ENCODE measurements at places on chromosomes 1 and 21.

DNA sequence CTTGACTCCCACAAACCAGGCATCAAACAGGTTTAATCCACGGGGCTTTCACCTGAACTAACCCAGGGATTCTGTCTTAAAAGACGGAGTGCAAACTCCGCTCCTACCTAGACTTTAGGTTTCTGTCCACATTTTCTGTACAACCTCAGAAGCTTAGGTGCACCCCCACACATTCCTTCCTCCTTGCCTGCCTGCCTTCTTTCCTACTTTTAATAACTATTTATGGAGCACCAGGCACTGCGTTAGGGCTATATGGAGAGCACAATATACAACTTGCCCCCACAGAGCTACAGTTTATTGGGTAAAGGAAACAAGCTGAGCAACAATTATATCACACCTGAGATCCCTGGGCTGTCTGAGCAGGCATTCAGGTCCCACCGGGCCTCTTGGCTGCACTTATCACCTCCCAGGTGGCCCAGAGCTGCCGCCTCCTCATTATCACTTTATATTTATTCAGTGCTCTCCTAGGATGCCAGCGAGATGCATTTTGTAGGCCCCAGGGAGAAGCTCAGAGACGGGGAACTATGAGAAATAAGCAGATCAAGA, 64.1 kb downstream of the DNTTIP2 start:
- no peak for DNase-seq

GRCh38 chr1:80424249-80424648, 1376.5 kb upstream of the ADGRL2 start:
- no peak for DNase-seq

- DNase-seq: no peak
Measured at GRCh38 chr1:55038974-55039341, 390 bp upstream of the PCSK9 start.

- DNase-seq: no peak
Measured at GRCh38 chr1:53115403-53116306, 26.8 kb downstream of the SLC1A7 start.

- peak; percentile 64 for DNase-seq
Measured at GRCh38 chr1:200971955-200972711, 51.4 kb downstream of the KIF21B start.

- peak; percentile 35 for DNase-seq
Measured at GRCh38 chr1:7810395-7810794, 26.3 kb downstream of the PER3 start.

DNA sequence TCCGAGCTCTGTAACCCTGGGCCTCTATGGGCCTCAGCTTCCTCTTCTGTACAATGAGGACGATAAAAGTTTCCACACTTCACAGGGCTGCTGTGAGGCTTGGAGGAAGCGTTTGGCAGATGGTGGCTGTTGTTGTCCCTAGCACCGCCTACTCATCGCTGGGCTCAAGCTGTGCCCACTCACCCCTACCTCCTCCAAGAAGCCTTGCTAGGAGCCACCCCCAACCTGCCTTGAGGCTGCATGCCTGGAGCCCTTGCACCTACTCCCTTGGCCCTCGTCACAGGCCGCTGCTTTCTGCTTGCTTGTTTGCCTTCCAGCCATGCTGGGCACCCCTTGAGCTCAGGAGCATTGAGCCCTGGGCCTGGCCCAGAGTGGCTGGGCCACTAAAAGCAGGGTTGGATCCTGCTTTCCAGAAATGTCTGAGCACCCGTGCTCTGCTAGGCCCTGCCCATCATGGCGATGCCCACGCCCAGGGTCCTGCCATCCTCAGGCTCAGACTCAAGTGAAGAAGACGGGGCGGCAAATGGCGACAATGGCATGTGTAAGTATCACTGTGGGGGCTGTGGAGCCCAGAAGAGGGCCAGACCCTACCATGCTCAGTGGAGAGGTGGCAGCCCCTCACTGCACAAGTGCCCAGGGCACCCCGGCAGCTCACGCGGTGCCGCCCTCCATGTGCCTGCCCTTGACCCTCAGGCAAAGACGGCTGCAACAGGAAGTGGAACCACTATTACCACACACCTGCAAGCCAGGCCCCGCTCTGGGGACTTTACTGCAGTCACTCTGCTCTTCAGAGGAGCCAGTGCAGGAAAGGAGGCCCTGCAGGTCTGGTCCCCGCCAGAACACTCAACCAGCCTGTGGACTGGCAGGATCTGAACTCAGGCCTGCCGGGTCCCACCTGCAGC, 9.5 kb downstream of the SH3BGRL3 start:
- peak; percentile 12 for DNase-seq

- no peak for DNase-seq
Measured at GRCh38 chr1:218537122-218537913, 192.2 kb downstream of the TGFB2 start.

- no peak for DNase-seq
Measured at GRCh38 chr1:224622831-224623230, 6.7 kb downstream of the CNIH3 start.

DNA sequence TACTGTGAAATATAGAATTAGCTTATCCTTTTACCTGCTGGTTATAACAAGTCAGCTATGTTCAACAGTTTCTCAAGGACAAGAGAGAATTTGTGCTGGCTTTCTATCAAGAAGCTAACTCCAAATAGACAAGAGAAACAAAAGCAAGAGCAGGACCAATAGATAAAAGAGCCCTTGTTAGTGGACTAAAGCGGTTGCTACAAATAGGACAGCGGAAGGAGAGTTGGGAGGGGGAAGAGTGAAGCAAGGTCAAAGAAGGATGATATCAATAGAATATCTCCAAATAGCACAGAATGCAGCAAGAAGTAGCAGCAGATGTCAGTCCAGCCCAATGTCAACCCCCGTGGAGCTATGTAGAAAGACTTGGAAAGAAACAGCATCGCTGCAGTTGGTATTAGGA, 53.0 kb upstream of the AKT3 start:
- DNase-seq: no peak

- no peak for DNase-seq
Measured at GRCh38 chr1:217333939-217334338, 297.0 kb downstream of the GPATCH2 start.

- no peak for DNase-seq
Measured at GRCh38 chr1:42743317-42744147, 3.5 kb upstream of the CLDN19 start.

- DNase-seq: peak; percentile 85
Measured at GRCh38 chr1:116817582-116818064, 63.4 kb downstream of the CD2 start.

DNA sequence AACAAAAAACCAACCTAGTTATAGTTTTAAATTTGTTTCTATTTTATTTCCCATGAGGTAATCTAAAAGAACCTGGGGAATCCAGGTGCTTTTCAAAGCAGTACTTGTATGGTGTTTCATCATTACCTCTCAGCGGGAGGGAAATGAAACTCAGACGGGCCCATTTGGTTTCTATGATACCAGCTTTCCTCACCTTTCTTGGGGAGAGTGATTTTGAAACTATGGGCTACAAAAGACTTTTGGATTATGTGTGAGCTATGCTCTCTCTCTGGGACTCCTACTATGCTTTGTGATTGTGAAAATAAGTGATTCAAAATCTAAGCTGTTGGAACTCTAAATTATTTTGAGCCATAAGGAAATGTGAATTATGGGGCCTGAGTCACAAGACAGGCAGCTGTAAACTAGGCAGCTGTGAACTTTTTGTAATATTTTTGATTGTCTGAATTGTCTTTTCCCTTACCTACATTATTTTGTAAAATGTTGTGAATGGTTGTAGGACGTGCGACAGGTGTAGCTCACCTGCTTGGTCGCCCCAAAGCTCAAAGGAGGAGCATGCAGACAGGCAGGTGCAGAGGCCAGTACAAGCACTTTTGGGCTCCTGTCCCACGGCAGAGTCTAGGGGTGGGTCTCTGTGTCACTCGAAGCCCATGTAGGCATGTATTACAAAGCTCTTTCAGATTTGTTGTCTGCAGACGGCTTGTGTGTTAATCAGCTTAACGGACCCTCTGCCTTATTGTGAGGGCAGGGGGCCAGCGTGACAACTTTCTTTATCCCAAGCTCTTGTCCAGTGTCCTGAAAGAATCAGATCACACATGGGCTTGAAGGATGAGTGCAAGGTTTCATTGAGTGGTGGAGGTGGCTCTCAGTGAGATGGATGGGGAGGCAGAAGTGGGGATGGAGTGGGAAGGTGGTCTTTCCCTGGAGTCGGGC, 64.8 kb upstream of the BACH1 start:
- peak; percentile 49 for DNase-seq

GRCh38 chr1:193754732-193755427, 568.5 kb upstream of the B3GALT2 start:
- no peak for DNase-seq

DNA sequence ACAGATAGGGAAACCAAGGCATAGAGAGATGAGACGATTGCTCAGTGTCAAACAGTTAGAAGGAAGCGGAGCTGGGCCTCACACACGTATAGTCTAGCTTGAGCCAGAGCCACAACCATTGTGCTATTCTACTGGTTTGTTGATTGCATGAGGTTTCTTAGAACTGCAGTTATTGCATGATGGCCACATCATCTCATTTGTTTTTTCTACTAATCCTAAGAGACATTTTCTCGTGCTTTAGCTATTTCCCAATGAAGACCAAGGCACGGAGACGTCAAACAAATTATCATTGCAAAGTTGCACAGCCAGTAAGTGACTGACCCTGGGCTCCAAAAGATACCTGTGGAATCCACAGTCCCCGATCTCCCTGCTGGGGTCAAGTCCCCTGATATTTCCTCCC, 25.1 kb upstream of the ZNF362 start:
- no peak for DNase-seq

DNA sequence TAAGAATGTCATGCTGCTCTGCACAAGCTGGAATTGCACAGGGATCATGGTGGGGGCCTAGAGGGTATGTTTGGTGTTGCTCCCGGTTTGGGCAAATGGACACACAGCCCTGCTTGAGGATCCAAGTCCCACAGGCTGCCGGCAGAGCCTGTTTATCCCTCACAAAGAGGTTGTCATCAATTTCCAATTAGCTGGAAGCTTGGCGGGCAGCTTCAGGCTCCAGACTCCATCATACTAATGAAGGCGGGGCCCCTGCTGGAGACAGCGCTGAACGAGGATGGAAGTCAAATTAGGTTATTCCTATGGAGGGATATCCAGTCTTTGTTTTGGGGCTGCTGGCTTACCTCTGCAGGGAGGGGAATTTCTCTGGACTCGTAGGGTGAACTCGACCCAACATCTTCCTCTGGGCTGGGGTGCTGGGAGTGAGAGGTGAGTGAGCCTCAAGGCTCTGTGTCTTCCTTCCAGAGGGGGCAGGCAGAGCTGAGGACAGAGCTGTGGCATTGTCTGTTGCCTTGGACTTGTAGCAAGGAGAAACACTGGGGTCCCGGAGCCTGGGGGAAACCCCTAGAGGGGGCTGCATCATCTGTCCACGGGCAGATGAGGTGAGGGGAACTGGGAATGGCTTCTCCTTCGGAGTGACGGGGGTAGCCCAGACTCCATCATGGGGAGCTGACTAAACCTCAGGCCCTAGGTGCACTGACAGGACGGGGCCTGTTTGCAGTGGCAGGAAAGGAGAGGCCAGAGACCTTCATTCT, 24.9 kb upstream of the PARP1 start:
- DNase-seq: no peak

DNA sequence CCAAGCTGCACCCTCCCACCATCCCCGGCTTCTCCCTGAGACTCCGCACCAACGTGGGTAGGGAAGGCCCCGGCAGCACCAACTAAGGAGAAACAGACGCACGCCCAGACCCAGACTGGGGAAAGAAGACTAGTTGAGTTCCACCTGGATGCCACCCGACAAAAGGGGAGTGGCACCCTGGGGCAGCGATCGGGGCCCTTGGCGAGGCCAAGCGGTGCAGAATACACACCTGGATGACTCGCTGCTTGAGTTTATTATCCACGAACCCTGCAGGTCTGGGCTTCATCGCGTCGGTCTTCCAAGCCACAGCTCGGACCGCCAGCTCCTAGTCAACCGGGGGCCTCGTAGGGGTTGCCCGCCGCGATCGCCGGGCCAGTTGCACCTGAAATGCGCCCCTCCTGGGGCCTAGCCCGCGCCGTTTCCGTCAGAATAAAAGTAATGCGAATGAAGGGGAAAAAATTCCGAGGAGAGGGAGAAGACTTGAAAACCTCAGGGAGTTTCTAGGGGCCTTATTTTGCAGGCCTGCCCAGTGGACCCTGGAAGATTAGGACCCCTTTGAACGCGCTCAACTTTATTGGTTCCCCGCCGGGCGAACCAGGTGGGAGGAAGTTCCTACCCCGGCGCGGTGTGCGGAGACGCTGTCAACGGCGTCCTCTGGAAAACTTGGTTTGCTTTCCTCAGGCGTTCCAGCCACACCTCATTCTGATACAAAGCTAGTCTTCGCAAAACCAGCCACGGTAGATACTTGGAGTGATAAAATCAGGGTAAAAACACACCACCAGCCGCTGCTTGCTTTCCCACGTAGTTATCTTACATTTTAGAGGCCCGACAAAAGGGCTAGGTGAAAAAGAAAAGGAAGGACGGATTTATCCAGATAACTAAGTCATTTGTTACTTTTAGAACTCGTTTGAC, at the start of gene NVL:
Gene NVL (minus strand): TSS at position 331 of the 912 bp plus-strand sequence. CDS start 45 bp downstream, at position 286.
- DNase-seq: peak; percentile 85

DNA sequence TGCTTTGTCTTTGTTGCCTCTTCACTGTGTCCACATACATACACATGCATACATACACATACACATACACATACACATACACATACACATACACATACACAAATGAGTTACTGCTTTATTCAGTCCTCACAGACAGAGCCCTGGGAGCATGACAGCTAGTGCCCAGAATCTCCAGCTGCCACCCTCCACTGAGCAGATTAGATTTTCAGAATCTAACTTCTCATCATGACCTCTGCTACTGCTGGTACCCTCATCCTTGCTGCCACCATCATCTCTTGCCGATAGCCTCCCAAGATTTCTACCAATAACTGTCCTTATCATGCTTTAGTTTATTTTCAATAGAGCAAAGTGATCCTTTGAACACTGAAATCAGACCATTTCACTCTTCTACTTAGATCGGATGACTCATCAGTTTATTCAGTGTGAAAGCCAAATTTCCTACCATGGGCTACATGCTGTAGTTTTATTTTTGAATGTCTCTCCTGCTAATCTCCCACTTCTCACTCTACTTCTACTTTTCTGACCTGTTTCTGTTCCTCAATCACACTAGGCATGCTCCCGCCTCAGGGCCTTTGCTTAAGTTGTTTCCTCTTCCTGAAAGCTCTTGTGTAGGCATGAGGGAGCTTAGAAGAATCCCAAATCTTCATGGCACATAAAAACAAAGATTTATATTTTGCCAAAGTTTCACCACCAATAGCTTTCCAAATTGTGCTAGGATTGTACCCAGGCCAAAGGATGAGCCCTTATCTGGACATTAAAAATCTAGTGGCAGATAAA, 43.0 kb downstream of the ATP6V1G3 start:
- no peak for DNase-seq

DNA sequence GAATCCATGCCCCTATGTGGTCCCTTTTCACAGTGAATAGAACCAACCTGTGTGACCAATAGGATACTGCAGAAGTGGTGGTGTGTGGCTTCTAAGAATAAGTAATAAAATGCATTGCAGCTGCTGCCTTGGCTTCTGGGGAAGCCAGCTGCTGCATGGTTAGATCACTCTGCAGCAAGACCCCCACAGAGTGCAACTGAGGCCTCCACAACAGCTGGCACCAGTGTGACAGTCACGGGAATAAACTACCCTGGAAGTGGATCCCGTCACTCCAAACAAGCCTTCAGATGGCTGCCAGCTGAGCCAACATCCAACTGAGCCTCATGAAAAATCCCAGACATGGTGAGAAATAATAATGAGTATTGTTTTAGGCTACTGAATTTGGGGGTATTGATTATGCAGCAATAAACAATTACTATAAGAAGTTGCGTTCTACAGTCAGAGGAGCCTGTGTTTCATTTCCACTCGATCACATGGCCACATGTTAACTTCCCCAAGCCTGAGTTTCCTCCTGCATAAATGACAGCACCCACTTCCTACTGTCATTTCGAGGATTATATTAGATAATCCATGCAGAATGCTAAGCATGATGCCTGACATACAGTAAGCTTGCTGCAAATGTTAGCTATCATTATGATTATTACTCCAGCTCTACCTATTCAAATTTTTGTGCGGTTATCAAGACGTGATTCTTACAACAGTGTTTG, 20.8 kb upstream of the COG2 start:
- DNase-seq: no peak
